ENCODE measurements at places on chromosomes 7 and 10.

GRCh38 chr10:78997635-78998618 is 70.8 kb upstream of the ZMIZ1 start:
- no peak for DNase-seq

- no peak for DNase-seq
Measured at GRCh38 chr10:74033702-74034101, 35.8 kb downstream of the VCL start.

DNA sequence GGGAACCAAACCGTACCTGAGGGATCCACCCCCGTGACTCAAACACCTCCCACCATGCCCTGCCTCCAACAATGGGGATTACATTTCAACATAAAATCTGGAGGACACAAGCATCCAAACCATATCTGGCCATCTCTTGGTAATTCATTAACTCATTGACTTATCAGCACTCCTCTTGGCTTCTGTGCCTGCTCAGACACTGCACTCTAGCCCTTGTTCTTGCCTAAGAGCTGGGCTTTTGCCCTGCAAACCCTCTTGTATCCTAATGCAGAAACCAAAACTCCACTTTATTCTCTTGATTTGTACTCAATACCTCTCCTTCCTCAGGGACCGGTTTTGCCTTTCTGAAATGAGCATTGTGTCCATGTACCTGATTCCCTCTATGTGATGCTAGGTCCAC is 330.2 kb upstream of the FZD8 start:
- DNase-seq = no peak

DNA sequence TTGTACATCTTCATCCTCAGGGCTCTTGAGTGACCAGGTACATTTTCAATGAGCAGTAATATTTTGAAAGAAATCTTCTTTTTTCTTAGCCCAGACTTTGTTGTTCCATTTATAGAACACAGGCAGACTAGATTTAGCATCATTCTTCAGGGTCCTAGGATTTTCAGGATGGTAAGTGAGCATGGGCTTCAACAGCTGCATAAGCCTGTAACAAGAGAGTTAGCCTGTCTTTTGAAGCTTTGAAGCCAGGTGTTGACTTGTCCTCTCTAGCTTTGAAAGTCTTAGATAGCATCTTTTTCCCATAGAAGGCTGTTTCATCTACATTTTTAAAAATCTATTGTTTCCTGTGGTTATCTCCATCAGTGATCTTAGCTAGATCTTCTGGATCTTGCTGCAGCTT is 4.5 kb upstream of the NDUFA5 start:
- no peak for DNase-seq

- DNase-seq = no peak
Measured at GRCh38 chr7:48458701-48459524, 287.7 kb downstream of the ABCA13 start.

DNA sequence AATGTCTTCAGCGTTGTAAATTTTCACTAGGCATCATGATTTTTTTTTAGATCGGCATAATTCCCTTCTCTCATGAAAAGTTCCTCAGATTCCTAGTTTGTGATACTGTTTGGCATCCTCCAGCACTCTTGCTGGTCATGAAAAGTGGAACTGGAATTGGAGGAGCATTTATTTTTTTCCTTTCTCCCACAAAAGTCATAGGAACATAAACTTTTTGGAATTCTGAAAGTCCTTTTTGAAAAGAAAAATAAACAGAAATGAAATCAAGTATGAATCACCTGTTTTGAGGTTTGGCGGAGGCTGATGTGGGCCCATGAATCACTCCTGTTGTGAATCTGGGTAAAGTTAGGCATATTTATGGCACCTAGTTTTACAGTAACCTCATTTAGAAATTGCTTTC is 17.7 kb downstream of the CACNB2 start:
- DNase-seq = no peak

- DNase-seq = no peak
Measured at GRCh38 chr10:124579011-124579399, 117.4 kb downstream of the LHPP start.

- peak; percentile 93 for DNase-seq
Measured at GRCh38 chr7:44921607-44922350, 36.4 kb upstream of the PURB start.

- DNase-seq = no peak
Measured at GRCh38 chr7:98557538-98558031, 59.5 kb upstream of the NPTX2 start.

DNA sequence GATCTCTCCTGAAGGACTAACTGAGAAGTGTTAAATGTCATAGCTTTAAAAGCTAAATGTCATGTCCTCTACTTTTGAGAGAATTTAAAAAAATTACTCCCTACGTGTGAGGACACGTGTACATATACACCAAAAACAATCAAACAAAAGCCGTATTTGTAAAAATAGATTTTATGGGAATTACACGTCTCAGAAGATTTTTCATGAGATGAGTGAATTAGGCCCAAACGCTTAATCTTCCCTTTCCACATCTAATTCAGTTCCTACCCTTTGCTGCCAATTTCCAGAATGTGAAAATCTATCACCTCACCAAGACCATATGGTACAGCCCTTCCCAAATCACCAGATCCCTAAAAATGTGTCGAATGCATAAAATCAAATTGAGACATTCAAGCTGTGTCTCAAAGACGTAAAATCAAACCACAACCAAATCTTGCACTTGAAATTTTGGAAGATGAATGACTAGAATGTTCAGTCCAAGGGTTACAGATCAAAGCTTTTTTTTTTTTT is 1.0 kb upstream of the CTTNBP2 start:
- no peak for DNase-seq

DNA sequence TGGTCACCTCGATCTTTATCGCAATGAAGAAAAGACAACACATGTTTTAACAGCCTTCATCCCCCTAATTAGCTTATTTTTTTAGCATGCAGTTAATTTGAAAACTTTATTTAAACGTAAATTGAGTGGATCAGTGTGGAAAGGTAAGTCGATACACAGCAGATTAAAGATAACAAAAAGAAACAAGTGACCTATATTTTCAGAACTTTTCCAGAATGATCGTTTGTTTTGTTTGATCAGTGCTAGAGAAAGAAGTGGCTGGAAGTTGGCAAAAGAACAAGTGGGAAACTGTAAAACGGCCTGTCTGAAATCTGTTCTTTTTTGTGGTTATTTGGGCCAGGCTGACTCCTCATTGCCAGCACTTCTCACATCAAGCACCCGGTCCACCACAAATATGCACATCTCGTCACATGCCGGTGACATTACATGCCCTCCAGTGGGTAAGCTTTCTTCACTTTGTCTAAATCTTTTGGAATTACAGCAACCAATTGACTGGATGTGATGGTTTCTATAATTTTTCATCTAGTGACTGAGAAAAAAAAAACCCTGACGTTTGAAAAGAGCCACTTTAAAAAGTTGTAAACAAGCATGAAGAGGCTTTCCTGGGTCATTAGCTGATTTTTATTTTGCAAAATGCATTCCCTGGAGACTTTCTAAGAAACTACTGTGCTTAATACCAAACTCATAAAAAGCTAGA is 33.2 kb downstream of the C7orf33 start:
- DNase-seq = no peak

- no peak for DNase-seq
Measured at GRCh38 chr10:47224546-47225218, 75.3 kb upstream of the GDF10 start.

DNA sequence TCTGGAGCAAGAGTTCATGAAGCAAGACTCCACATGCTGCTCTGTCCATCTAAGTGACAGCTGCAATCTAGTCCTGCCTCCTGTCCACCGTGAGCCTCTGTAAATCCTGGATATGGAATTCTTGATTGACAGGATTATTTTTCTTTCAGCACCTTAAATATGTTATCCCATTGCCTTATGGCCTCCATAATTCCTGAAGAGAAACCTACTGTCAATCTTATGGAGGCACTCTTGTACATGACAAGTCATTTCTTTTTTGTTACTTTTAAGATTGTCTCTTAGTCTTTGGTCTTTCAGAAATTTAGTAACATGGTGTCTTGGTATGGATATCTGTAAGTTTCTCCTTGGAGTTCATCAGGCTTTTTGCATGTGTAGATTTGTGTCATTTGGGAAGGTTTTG is 82.8 kb downstream of the NPSR1 start:
- no peak for DNase-seq

- DNase-seq = no peak
Measured at GRCh38 chr7:35702541-35702940, 7.6 kb upstream of the HERPUD2 start.

DNA sequence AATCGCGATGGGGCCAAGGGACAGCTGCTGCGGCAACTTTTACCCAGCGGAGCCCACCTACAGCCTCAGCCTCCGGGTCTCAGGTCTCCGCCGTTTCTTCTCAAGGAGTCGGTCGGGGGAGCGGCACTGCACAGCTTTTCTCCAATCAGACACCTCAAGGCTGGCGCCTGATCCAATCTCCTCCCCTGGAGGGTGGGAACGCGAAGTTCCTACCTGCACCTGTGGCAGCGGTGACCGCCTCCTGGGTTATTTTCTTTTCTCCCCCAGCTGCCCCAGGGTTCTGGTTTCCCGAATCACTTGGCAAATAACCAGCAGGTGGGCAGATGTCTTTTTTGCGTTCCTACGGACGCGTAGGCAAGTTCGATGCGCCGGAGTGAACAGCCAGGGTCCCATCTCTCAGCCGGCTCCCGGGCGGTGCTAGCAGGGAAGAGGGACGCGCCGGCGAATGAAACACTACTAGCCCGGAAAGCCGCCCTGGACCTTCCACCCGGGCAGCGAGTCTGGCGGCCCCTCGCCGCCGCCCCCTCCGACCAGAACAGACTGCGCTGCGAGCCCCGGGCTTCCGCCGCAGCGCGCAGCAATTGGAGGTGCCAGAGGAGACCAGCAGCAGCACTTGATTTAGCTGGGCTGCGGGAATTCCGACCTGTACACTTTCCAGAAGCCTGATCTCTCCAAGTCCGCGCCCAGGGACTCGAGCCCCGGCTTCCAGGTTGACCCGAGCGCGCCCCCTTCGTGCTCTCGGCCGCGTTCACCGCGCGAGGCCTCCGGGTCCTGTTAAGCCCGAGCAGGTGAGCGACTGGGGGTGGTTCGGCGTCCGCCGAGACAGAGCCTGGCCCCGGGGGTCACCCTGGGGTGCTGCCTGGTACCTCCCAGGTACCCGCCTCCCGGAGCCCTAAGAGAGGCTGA is at the start of gene PRR15:
Gene PRR15, plus strand, starts transcription at position 246 of the 906 bp plus-strand sequence. CDS start 2,495 bp downstream, outside the sequence.
- DNase-seq = peak; percentile 14

DNA sequence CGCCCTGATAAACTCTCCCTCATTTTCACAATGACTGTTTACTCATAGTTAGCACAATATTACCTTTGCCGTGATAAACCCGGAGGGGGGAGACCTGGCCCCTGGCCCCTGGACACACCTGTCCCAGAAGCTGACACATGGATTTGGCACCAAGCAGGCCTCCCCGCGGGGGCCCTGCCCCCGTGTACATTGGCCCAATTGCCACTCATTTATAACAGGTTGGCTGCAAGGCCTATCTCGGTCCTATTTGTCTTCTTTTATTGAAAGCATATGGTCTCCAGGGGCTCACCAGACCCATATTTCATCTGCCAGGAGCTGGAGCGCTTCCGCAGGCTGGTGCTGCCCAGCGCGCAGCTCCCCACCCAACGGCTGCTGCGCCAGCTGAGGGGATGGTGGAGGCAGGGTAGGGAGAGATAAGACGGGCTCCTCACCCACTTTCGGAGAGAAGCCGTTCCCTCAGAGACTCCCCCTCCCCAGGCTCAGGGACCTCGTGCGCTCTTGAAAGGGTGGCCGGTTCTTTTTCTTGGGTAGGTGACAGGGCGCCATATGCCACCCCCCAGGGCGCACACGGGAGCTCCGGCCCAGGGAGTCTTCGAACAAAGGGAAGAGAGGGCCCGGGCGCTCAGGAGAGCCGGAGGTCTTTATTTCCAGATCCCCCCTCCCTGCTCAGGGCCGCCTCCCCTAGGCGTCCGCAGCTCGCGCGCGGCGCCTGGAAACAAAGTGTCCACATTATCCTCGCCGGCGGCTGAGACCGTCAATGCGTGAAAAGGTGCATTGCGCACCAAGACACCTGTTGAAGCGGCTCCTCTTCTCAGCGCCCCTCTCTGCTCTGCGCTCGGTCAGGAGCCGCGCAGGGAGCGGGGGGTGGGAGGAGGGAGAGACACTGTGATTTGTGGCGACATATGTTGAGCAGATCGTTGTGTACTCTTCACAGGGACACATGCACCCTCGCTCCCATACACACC is 4.3 kb upstream of the NEUROG3 start:
- no peak for DNase-seq

GRCh38 chr10:79243181-79244067 is 103.8 kb upstream of the PPIF start:
- peak; percentile 71 for DNase-seq

All from stimulated activated naive CD8-positive, alpha-beta T cell treated with anti-CD3 and anti-CD28 coated beads, Interleukin-15, amount 100 ng/mL, for 72 hours (primary cell).